Lung (tissue), 17 donors: ENCODE measurements at places on chromosomes 3 and 15. TPM values are rescaled to one million over a fixed set of nuclear protein-coding genes. Genes with fewer than 3 reads are reported as not detected.

DUOX2 gene
- total RNA-seq, result 2.0 TPM

STAC gene
- 17.2 TPM for total RNA-seq

CIDEC gene
- not detected for total RNA-seq

FLNB gene
- 122 TPM for total RNA-seq

SEMA5B gene
- total RNA-seq, result 0.31 TPM

ARGFX gene
- not detected for total RNA-seq

GOLGA8F gene
- not detected for total RNA-seq

GABRR3 gene
- total RNA-seq, result not detected

MUC20 gene
- total RNA-seq, result 20.7 TPM

ROPN1 gene
- total RNA-seq, result not detected

IQSEC1 gene
- 34.2 TPM for total RNA-seq

OR4F6 gene
- total RNA-seq, result not detected

GOLGA8H gene
- 1.1 TPM for total RNA-seq

HGD gene
- total RNA-seq, result 1.8 TPM

TMCO5A gene
- total RNA-seq, result not detected

GRCh38 chr3:105444725-105445124 is 78.0 kb downstream of the ALCAM start:
- no peak overlapping the region for H3K27ac ChIP-seq
- H3K4me1 ChIP-seq, result no peaks in the 10 kb centered on the region
- H3K4me3 ChIP-seq, result no peak overlapping the region
- H3K27me3 ChIP-seq, result no peaks in the 10 kb centered on the region
- DNase-seq, result no peak

GRCh38 chr3:110969229-110970211 is 102.1 kb upstream of the NECTIN3 start:
- H3K4me3 ChIP-seq, result no peak overlapping the region
- no peak overlapping the region for H3K27ac ChIP-seq
- H3K36me3 ChIP-seq, result no peaks in the 10 kb centered on the region
- H3K4me1 ChIP-seq, result no peaks in the 10 kb centered on the region

GRCh38 chr15:48896869-48897814 is 19.2 kb downstream of the EID1 start:
- no peaks in the 10 kb centered on the region for H3K36me3 ChIP-seq
- H3K27ac ChIP-seq, result no peak overlapping the region
- DNase-seq, result peak; percentile 74

- H3K27me3 ChIP-seq, result no peaks in the 10 kb centered on the region
- H3K36me3 ChIP-seq, result no peaks in the 10 kb centered on the region
- DNase-seq, result no peak
- no peaks in the 10 kb centered on the region for H3K4me1 ChIP-seq
- H3K4me3 ChIP-seq, result no peak overlapping the region
- H3K27ac ChIP-seq, result no peak overlapping the region
Measured at GRCh38 chr3:6985848-6986247, 124.9 kb downstream of the GRM7 start.

- H3K4me3 ChIP-seq, result no peak overlapping the region
- H3K27ac ChIP-seq, result no peak overlapping the region
- no peaks in the 10 kb centered on the region for H3K36me3 ChIP-seq
- H3K4me1 ChIP-seq, result no peaks in the 10 kb centered on the region
- H3K27me3 ChIP-seq, result no peaks in the 10 kb centered on the region
Measured at GRCh38 chr15:98012354-98012753, 51.9 kb downstream of the ARRDC4 start.

GRCh38 chr3:1513662-1514061 is 420.8 kb downstream of the CNTN6 start:
- no peak for DNase-seq
- no peaks in the 10 kb centered on the region for H3K27me3 ChIP-seq
- H3K36me3 ChIP-seq, result no peaks in the 10 kb centered on the region
- H3K27ac ChIP-seq, result no peak overlapping the region
- H3K4me1 ChIP-seq, result no peaks in the 10 kb centered on the region
- H3K4me3 ChIP-seq, result no peak overlapping the region

- no peak overlapping the region for H3K27ac ChIP-seq
- no peak for DNase-seq
- peaks cover 22% of the 10 kb centered on the region for H3K4me1 ChIP-seq
- no peaks in the 10 kb centered on the region for H3K36me3 ChIP-seq
- H3K4me3 ChIP-seq, result no peak overlapping the region
- no peaks in the 10 kb centered on the region for H3K27me3 ChIP-seq
Measured at GRCh38 chr3:130582457-130583153, 65.6 kb downstream of the COL6A6 start.

- H3K27ac ChIP-seq, result no peak overlapping the region
- DNase-seq, result no peak
- H3K4me1 ChIP-seq, result no peaks in the 10 kb centered on the region
- no peak overlapping the region for H3K4me3 ChIP-seq
- no peaks in the 10 kb centered on the region for H3K36me3 ChIP-seq
Measured at GRCh38 chr3:190739641-190740185, 122.8 kb downstream of the GMNC start.

DNA sequence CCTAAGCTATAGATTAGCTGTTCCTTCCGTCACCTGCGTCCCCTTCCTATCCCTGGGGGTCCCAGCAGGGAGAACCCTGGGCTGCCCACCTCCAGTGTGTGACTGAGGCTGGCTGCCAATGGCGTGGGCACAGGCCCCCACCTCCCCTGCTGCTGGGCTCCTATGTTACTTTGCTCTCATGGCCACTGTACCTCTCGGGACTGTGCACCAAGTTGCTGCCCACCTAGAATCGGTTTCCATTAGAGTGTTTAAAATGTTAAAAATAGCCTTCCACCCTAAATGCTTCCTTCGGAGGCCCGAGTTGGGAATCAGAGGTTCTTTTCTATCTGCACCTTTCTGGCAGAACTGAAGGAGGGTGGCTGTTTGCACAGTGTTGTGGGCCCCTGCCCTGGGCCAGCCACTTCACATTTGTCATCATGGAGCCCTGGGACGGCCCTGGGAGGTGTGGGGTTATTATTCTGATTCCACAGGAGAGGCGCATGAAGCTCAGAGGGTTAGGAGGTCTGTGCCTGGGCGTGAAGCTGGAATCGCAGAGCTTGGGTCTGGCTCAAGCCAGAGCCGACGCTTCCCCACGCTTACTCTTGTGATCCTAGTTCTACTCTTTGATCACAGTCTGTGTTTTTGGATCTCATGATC is 29.1 kb downstream of the IRAK2 start:
- H3K4me3 ChIP-seq, result no peak overlapping the region
- no peak for DNase-seq
- no peaks in the 10 kb centered on the region for H3K36me3 ChIP-seq
- H3K27me3 ChIP-seq, result no peaks in the 10 kb centered on the region
- H3K27ac ChIP-seq, result peak overlapping the region; percentile 95

GRCh38 chr3:190323246-190323626 is 990 bp upstream of the CLDN1 start:
- no peaks in the 10 kb centered on the region for H3K36me3 ChIP-seq
- no peaks in the 10 kb centered on the region for H3K27me3 ChIP-seq
- DNase-seq, result no peak
- no peak overlapping the region for H3K27ac ChIP-seq
- H3K4me3 ChIP-seq, result no peak overlapping the region
- peaks cover 6% of the 10 kb centered on the region for H3K4me1 ChIP-seq

GRCh38 chr3:11006986-11007933 is 14.7 kb downstream of the SLC6A1 start:
- no peaks in the 10 kb centered on the region for H3K36me3 ChIP-seq
- no peaks in the 10 kb centered on the region for H3K4me1 ChIP-seq
- H3K4me3 ChIP-seq, result no peak overlapping the region

DNA sequence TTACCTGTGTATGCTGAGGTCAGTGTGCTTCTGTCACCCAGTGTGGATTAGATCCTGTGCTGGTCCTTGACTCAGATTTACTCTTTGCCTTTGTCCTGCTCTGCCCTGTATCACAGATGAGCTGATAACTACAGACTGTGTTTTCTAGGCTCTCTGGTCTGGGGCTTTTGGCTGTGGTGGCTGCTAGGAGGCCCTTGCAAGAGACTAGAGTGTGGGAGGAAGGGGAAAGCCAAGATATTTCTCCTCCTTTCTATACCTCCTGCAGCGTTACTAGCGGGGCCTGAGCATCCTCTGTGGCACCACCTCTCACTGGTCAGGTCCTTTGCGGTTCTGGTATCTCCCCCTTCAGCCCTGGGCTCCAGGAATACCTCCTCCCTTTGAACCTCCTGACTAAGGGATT is 282.3 kb upstream of the TBC1D5 start:
- H3K36me3 ChIP-seq, result no peaks in the 10 kb centered on the region
- no peak overlapping the region for H3K27ac ChIP-seq
- no peak overlapping the region for H3K4me3 ChIP-seq
- no peaks in the 10 kb centered on the region for H3K27me3 ChIP-seq
- no peak for DNase-seq

GRCh38 chr3:152102410-152102809 is 166.3 kb upstream of the MBNL1 start:
- H3K27ac ChIP-seq, result no peak overlapping the region
- H3K4me1 ChIP-seq, result no peaks in the 10 kb centered on the region
- no peak for DNase-seq
- H3K4me3 ChIP-seq, result no peak overlapping the region
- H3K36me3 ChIP-seq, result no peaks in the 10 kb centered on the region

DNA sequence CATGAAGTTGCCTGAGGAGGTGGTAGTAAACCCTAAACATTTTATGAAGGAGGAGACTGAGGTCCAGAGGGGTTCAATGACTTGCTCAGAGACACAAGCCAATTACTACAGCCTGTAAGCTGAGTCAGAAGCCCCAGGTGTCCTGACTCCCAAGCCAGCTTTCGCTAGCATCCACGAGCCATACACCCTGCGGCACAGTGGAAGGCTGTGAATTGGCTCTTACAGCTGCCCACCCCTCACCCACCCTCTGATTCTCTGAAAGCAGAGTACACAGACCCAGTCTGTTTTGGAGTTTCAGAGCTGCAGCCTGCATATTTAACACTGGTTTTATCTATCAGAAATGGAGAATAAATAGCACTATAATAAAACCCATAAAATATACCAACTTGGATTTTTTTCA is 253.4 kb downstream of the IGSF11 start:
- H3K4me3 ChIP-seq, result no peak overlapping the region
- no peak for DNase-seq
- H3K36me3 ChIP-seq, result no peaks in the 10 kb centered on the region
- no peaks in the 10 kb centered on the region for H3K27me3 ChIP-seq
- no peak overlapping the region for H3K27ac ChIP-seq
- H3K4me1 ChIP-seq, result no peaks in the 10 kb centered on the region

DNA sequence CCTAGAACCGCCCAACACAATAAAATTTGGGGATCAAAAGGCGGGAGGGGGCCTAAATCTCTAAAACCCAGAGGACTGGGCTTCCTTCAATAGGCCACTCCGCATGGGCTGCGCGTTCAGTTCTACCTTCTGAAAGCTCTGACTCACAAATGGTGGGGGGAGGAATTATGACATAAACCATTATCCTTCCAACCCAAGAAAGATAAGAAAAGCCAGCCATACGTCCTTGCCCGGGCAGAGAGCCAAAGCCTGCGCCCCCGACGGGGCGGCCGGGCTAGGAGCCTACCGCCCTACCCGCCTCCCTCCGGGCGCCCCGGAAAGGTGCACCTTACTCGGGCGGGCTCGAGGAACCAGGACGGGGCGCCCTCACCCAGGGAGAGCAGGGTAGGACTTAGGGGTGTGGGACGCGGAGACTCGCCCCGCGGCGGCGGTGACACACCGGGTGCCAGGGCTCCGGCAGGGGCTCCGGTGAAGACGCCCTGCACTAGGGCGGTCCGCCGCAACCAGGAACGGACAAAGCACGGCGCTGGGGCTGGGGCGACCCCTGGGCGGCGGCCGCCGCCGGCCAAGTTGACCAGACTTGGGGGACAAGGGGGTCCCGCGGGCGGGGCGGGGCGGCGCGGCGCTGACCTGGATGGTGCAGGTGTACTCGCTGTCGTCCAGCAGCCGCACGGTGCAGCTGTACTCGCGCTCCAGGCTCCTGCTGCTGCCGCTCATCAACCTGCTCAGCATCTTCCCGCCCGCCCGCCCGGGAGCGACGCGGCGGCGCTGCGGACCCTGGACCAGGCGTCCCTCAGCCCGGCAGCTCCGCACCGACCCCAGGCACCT is 534 bp downstream of the FRMD5 start:
- H3K4me1 ChIP-seq, result peaks cover 14% of the 10 kb centered on the region
- no peak overlapping the region for H3K4me3 ChIP-seq
- H3K36me3 ChIP-seq, result no peaks in the 10 kb centered on the region
- peak; percentile 34 for DNase-seq
- no peak overlapping the region for H3K27ac ChIP-seq

DNA sequence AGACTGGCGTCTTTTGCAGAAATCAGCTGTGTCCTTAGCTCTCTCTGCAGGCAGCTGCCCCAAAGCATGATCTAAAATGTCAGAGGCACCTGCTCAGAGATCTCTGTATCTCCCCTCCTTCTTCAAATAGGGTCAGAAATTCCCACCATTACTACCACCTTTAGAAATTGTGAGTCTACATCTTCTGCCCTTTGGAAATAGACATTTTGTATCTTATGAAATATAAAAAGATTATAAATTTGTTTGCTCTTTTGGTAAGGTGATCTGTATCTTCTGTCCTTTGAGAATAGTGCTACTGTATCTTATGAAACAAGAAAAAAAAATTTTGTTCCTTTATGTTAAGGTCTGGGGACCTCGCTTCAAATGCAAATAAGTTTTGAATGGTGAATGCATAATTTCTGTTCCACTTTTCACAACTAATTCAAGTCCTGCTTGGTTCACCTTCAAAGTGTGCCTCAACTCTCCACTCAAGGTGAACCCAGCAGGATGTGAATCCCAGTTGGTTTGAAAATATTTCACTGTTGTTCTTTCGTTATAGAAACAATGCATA is 28.3 kb upstream of the GPD1L start:
- H3K4me3 ChIP-seq, result no peak overlapping the region
- no peaks in the 10 kb centered on the region for H3K36me3 ChIP-seq
- H3K27me3 ChIP-seq, result no peaks in the 10 kb centered on the region
- H3K27ac ChIP-seq, result peak overlapping the region; percentile 9
- no peak for DNase-seq

GRCh38 chr3:194422188-194422587 is 23.1 kb upstream of the GP5 start:
- H3K4me1 ChIP-seq, result no peaks in the 10 kb centered on the region
- H3K36me3 ChIP-seq, result peaks cover 11% of the 10 kb centered on the region
- H3K4me3 ChIP-seq, result no peak overlapping the region

GRCh38 chr15:68512598-68512997 is 66.2 kb upstream of the CORO2B start:
- H3K27me3 ChIP-seq, result no peaks in the 10 kb centered on the region
- DNase-seq, result peak; percentile 43
- H3K27ac ChIP-seq, result no peak overlapping the region
- no peaks in the 10 kb centered on the region for H3K36me3 ChIP-seq
- H3K4me3 ChIP-seq, result no peak overlapping the region

- DNase-seq, result no peak
- H3K27me3 ChIP-seq, result no peaks in the 10 kb centered on the region
- no peak overlapping the region for H3K4me3 ChIP-seq
- peaks cover 15% of the 10 kb centered on the region for H3K36me3 ChIP-seq
- H3K4me1 ChIP-seq, result no peaks in the 10 kb centered on the region
Measured at GRCh38 chr15:81303244-81304225, 20.4 kb downstream of the STARD5 start.

- no peak for DNase-seq
- no peak overlapping the region for H3K4me3 ChIP-seq
- no peaks in the 10 kb centered on the region for H3K27me3 ChIP-seq
- H3K27ac ChIP-seq, result no peak overlapping the region
- H3K4me1 ChIP-seq, result no peaks in the 10 kb centered on the region
- no peaks in the 10 kb centered on the region for H3K36me3 ChIP-seq
Measured at GRCh38 chr3:44208086-44208485, 33.6 kb upstream of the TOPAZ1 start.
